ENCODE measurements at places on chromosomes 13 and 19. TPM values are rescaled to one million over a fixed set of nuclear protein-coding genes. Genes with fewer than 3 reads are reported as not detected.

C1QTNF9 gene
- total RNA-seq, result 0.23 TPM

PHF11 gene
- 20.8 TPM for total RNA-seq

PSG7 gene
- total RNA-seq, result not detected

ANGPTL8 gene
- not detected for total RNA-seq

OR10H1 gene
- total RNA-seq, result not detected

Data from diencephalon (tissue), 1 donor.